ENCODE measurements at places on chromosomes 16 and 17.

DNA sequence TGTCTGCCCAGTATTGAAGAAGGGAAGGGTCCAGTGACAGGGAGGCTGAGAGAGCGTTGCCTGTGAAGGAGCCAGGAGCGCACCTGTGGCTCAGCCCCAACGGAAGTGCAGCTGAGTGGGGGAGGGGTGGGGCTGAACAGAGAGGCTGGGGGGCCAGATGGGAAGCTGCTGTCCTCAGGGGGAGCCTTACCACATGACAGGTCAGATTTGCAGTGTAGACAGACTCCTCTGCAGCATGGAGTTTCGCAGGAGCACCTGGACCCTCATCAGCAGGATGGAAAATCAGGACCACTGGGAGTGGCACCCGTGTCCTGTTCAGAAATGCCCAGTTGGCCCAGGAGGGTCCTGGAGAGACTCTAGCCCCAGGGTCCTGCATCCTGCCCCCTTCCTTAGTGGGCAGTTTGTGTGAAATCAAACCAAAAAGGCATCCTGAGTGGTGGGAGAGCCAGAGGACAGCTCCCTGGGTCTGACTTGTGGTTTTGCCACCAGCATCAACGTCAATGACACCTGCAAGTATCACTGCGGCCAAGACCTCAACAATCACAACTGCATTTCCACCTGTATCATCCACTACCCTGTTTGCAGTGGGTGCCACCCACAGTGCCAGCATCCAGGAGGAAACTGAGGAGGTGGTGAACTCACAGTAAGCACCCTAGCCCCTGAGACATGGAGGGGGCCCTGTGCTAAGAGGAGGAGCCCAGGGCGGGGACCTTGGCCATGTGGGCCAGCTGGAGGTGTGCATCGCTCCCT, 7.8 kb downstream of the CD300A start:
- no peak for DNase-seq

- no peak for DNase-seq
Measured at GRCh38 chr17:63126607-63127006, 160.6 kb downstream of the TANC2 start.

DNA sequence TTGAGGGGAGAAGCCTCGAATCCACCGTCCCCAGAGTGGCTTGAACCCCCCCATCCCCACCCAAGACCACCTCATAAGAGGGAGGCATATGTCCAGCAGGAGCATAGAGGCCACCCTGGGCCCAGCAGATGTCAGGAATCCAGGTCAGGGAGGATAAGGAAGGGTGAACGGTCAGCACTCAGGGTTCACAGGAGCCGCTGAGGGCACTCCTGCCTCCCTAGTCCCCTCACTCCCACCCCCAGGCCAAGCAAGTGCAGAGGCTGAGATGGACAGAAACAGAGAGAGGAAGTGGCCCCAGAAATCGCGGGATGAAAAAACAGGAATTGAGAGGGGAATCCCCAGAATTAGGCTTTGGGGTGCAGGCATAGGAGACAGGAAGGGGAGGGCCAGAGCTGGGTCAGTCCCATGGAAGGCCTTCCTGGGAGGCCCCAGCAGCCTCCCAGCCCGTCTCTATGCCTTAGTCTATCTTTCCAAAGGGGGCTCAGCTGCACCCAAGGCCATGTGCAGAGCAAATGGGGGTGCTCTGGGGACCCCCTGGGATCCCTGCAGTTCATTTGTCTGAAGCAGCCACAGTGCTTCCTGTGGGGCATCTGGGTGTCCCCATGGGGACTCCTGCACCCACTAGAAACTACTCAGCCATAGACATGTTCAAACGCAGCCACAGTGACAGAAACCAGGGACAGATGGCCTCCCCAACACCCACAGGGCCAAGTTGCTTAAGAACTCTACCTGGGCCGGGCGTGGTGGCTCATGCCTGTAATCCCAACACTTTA, 1.7 kb downstream of the CMTM3 start:
- DNase-seq, result no peak

DNA sequence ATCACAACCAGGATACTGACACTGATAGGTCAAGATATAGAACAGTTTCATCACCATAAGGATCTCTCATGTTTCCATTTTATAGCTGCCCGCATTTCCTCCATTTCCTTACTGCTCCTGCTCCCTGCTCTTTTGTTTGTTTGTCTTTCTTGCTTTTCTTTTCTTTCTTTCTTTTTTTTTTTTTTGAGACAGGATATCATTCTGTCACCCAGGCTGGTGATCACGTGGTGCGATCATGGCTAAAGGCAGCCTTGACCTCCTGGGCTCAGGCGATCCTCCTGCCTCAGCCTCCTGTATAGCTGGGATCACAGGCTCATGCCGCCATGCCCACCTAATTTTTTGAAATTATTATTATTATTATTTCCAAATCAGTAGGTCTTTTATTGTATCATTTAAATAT, 31.7 kb downstream of the PRAC1 start:
- no peak for DNase-seq

DNA sequence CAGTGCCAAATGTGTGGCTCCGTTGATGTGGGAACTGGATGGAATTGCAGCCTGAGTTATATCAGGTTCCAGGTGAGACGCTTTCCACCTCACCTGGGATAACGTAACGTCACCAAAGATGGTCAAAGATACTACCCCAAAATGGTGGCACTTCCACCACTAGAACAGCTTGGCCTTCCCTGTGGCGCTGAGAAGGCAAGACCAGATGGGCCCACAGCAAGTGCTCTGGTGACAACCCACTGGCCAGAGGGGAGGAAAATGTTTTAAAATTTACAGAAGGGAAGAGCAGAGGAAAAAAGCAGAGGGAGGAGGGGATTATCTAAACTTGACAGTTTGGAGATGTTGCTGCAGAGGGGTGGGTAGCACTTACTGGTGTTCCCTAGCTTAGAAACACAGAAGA, 7.5 kb upstream of the ITGA2B start:
- no peak for DNase-seq

DNA sequence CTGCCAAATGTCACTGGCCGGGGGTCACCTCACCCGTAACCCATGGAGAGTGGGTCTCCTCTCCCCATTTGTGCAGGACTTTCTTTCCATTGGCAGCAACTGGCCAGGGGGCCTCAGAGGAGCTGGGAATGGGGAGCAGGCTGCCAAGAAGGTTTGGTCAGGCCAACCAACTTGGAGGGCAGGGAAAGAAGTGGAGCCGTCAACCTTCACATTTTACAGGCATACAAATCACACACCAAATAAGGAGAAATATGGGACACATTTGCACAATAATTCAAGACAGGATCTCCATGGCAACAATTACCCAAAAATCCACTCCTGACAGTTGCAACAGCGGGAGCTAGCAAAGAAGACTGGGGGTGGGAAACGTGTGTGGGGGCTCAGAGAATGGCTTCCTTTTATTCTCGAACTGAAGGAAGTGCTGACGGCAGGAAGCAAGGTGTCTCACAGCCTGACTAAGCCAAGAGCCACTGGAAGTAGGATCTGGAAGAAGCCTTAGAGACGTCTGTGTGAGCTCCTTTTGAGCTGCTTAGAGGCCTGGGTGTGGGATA, 20.9 kb downstream of the RPRML start:
- no peak for DNase-seq

GRCh38 chr17:61498042-61498994, 46.1 kb downstream of the TBX4 start:
- no peak for DNase-seq

DNA sequence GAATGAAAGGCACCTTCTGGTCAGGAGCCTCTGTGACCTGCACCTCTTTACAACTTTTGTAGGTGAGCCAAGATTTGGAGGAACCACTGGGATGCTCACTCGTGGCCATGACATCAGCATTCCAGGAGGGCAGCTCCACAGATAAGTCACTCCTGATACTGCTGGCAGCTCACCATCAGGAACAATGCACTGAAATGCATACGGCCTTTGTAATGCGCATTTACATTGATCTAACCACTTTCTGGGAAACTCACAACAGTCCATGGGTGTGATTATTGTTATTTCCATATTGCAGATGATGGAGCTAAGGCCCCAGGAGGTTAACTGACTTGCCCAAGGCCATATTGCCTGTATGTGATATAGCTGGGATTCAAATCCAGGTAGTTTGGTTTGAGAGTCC, 34.3 kb upstream of the PMFBP1 start:
- no peak for DNase-seq

DNA sequence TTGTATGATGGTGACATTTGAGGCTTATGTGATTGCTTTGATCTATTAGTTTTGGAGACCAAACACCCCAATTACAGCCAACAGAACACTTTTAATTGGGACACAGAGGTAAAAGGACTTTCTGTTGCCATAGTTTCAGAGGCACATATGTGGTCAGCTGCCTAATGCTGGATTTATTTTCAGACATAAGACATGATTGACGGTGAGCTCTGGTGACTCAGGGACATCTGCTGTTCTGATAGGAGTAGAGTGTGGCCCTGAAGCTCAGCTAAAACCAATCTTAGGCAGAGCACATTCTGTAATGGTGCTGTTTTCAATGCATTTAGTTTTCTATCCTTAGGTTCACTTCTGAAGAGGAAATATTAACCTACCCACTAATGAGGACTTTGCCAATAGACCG, 247.1 kb downstream of the UTP18 start:
- DNase-seq, result no peak

- DNase-seq, result peak; percentile 14
Measured at GRCh38 chr16:79509211-79509631, 91.3 kb downstream of the MAF start.

DNA sequence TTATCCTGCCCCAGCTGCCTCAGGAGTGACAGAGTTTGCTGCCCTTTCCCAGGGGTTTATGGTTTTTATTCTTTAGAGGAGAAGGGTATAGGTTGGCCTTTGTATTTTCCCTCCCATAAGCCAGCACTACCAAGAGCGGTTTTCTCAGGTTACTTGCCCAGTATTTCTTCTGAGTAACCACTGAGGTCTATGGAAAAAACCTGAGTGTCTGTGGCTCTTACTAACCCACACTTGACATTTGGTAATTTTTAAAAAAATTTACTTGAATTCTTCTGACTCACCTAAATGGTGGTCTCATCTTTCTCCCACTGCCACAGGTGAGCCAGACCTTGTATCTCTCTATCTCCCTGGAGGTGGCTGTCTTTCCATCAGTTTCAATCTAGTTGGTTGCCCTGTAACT, 6.0 kb downstream of the SLC7A6 start:
- DNase-seq, result no peak

- no peak for DNase-seq
Measured at GRCh38 chr16:88471115-88471514, 18.0 kb downstream of the ZFPM1 start.

DNA sequence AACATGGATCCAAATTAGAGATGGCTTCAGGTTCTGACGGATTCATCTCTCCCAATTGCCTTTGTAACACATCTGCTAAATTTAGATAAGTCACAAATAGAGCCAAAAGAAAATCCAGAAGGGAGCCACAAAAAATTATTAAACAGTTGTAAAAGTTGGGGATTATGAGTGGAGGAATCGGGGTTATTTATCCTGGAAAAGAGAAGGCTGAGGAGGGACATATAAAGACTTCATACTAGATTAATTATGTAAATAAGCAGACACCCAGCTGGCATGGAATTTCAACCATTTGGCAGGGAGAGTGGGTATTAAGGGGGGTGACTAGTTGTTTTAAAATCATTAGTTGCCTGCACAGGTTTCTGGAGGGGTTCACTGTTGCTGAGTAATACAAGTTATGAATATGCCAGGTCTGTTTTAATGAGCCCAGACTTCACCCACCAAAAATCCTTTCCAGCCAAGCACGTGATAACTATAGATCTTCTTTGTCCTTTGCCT, 89.6 kb downstream of the CDH13 start:
- DNase-seq, result no peak

DNA sequence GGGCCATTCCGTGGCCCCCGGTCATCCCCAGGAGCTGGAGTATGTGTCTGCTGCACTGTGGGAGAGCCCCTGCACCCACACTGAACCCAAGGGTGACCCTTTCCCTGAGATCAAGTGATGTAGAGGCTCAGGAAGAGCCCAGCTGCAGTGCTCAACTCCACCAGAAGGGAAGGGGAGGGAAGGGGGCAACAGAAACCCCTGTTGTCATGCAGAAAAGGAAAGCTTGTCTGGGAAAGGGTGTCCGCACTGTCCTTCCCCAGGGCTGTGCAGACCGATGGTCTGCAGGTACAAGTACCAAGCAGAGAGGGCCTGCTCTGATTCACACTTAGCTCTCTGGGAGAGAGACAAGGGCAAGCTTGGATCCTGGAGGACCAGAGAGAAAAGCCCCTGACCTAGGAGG, 45.7 kb upstream of the TOB1 start:
- DNase-seq, result no peak

DNA sequence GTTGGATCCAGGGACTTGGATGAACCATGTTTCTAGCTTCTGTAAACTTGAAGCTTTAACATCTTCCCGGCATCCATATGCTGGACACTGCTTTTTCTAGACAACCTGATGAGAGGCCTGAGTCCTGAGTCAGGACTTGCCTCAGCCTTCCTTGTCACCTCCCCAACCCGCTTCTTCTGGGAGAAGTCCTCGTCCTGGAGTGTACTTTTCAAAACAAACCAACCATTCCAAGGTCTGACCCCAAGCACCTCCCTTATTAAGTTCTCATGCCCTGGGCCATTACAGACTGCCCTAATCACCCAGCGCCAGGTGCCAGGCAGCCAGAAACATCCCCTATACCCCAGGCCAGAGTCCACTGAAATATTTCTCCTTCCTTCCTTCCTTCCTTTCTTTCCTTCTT, 59.4 kb downstream of the CLEC19A start:
- DNase-seq, result no peak

- DNase-seq, result no peak
Measured at GRCh38 chr17:51853857-51854256, 304.7 kb downstream of the CA10 start.

- DNase-seq, result no peak
Measured at GRCh38 chr17:80881306-80881705, 110.3 kb upstream of the CHMP6 start.

DNA sequence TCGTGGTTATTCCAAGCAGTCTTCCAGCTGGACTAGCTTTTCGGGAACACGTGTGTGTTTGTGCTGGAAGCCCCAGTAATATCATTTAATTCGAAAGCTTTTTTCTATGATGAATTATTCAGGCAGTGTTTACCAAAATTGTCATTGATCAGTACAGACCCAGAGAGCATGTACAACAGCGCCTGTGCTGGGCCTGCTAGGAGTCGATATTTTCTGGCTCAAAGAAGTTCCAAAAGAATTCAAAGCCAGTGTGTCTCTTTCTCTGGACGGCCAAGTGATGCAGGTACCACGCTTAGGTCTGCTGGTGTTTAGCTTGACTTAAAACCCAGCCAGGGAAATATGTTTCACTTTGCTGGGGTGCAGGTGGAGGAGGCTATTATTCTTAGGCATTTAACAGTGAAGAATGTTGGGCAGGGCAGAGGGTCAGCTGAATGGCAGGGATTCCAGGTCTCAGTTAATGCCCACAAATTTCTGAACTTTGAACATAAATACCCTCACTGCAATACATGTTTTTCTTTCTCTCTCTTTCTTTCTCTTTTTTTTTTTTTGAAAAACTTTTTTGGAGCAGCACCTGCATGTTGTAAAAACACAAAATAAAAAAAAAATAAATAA, 401.3 kb downstream of the WWOX start:
- DNase-seq, result no peak

Measured in retina (tissue), 1 donor.